ENCODE measurements at places on chromosomes 6 and 20.

DNA sequence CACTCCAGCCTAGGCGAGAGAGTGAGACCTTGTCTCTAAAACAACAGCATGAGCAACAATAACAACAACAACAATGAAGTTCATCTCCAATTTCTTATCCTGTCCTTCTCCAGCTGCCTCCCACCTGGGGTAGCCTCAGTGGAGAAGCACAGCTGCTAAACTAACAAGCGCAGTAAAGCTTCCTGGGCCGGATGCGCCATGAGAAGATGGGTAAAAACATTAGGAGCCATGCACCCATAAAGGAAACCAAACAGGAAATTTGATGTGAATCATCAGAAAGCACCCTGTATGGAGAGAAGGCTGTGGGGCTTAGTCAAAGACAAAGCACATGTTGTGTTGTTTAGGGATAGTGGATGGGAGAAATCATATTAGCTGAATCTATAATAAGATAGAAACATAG is 61.1 kb upstream of the CCN6 start:
- peak; percentile 83 for DNase-seq

GRCh38 chr6:154410619-154411072 is 54.0 kb upstream of the IPCEF1 start:
- DNase-seq, result no peak

DNA sequence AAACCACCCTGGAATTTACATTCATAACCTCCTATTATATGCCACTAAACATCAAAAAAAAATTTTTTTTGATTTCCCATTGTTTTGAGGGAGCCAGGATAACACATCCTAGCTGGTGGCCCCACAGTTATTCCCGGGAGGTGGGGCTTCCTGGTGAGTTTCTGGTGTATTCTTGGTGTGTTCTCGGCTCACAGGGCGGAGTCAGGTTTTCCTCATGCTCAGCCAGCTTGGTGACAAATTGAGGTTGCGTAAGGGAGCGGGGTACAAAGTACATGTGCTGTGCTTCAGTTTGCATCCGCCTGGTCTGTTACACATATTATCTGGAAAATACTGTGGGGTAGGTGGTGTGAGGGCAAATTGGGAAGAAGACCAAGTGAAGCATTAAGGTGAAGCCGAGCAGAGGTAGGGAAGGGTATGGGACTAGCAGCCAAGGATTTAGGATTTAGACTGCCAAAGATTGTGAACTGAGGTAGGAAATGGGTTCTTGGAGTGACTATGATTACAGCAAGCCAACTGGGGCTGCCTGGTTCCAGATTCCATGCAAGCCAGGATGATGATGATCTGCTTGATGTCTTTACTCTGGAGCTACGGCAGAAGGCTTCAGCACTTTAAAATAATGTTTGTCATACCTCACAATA is 46.2 kb upstream of the EEF1A1 start:
- no peak for DNase-seq

- DNase-seq, result no peak
Observed at GRCh38 chr6:44260451-44261297, 3.3 kb upstream of the SLC35B2 start.

GRCh38 chr6:39085129-39085797 is 29.7 kb downstream of the SAYSD1 start:
- DNase-seq, result no peak
